ENCODE measurements at places on chromosomes 11 and 22.

DNA sequence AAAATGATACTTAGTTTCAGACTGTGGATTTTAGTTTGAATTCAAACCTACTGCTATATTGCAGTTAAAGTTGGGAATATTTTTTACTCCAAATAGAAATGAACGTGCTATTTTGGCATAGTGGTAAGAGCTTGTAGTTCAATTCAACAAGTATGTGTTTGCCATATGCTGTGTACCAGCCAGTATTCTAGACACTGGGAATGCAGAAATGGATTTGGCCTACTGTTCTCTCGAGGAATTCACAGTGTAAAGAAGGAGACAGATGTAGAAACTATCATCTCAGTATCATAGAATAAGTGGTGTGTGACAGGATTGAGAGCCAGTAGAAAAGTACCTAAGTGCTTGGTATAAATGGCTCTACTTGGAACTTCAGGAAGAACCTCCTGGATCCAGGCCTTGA is 80.4 kb downstream of the ATXN10 start:
- DNase-seq, result no peak

DNA sequence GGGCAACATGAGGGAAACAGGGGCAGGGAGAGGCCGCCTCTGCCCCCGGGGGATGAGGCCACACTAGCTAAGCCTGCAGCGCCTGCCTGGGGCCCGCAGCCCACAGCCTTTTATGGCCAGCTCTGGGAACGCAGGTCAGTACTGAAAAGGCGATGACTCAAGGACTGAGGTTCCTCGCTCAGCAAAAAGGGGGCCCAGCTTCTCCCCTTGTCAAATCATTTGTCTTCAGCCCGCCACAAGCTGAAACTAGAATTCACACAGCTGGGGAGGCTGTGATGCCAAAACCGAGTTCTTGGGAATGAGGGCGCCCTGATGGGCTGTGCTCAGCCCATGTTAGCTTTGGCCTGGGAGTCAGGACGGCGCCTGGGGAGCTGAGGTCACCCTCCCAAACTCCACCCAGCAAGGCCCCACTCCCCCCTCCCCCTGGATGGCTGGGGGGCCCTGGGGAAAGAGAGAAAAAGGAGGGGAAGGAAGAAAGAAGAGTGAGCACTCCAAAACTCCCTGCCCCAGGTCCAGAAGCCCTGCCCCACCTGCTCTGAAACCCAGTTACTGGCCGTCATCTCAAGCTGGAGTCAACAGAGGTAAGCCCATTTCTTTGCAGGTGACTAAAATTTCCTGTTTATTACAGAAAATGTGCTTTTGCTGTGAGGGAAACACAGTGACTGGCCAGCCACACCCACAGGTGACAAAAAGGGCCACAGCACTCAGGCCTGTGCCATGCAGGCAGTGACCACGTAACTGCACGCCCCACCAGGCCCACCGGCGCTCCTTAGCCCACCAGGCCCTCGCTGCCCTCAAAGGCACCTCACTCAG is 13.7 kb downstream of the EHD1 start:
- DNase-seq, result peak; percentile 70

GRCh38 chr22:44341431-44342346 is 28.9 kb upstream of the SHISAL1 start:
- no peak for DNase-seq

GRCh38 chr11:68454767-68455166 is 5.8 kb upstream of the PPP6R3 start:
- DNase-seq, result no peak

DNA sequence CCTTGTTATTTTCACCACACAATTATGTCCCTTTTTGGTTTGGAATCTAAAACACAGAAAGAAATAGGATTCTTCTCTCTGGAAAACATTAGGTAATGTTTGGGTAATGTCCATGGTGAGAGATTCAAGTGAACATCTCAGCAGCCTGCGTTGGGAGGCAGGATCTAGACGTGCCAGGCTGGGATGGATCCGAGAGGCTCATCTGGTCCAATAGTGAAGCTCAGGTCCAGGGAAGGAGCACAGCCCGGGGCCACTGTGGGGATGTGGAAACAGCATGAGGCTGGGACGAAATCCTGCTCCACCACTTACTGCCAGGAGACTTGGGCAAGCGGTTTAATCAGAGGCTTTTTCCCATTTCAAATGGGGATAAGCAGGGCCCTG is 109.9 kb downstream of the CSNK2A3 start:
- DNase-seq, result no peak

DNA sequence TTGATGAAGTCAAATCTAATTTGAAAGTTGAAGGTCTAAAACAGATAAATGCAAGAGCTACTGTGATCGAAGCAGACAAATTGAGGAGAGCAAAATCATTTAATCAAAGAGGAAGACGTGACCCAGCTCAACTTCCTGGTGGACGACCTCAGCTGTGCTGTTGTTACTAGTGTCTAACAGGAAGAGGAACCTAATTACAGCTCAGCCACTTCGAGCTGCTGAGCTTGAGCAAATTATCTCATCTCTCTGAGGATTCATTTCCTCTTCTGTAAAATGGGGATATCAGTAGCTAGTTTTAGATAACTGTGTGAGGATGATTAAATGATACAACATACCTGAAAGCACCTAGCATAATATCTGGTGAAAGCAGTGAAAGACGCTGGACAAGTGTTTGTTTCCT is 48.6 kb upstream of the OLFML1 start:
- no peak for DNase-seq

DNA sequence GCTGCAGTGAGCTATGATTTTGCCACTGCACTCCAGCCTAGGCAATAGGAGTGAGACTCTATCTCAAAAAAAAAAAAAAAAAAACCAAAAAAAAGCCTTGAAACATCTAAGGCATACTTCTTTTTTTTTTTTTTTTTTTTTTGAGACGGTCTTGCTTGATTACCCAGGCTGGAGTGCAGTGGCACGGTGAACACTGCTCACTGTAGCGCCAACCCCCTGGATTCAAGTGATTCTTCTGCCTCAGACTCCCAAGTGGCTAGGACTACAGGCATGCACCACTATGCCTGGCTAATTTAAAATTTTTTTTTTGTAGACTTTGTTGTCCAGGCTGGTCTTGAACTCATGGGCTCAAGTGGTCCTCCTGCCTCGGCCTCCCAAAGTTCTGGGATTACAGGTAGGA is 19.5 kb downstream of the ARFGAP3 start:
- DNase-seq, result no peak

DNA sequence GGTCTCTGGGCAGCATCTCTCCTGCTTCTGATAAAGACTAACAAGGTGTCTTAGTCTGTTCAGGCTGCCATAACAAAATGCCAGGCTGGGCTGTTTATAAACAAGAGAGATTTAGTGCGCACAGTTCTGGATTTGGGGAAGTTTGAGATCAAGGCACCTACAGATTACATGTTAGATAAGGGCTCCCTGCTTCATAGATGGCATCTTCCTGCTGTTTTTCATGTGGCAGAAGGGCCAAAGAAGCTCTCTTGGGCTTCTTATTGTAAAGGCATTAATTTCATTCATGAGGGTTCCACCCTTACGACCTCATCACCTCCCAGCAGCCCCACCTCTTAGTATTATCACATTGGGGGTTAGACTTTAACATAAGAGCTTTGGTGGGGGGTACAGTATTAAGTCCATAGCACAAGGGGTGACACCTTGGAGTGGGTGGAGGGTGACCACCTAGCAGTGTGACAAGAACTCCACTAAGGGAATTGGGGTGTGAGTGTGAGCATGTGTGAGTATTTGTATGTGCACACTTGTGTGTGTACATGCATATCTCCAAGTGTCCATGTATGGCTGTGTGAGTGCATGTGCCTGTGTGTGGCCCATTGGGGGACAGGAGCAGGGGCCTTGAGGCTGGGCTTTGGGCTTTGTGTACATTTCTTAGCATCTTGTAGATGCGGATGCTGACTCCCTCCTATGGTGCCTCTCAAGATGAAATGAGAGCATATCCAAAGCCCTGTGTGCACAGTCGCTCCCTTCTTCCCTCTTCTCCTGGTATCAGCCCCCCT is 42.7 kb downstream of the BCR start:
- DNase-seq, result no peak

- no peak for DNase-seq
These were observed 77.1 kb upstream of the GNAZ start for GRCh38 chr22:22993184-22993583.

GRCh38 chr22:43376765-43377547 is 33.8 kb upstream of the SCUBE1 start:
- peak; percentile 56 for DNase-seq

DNA sequence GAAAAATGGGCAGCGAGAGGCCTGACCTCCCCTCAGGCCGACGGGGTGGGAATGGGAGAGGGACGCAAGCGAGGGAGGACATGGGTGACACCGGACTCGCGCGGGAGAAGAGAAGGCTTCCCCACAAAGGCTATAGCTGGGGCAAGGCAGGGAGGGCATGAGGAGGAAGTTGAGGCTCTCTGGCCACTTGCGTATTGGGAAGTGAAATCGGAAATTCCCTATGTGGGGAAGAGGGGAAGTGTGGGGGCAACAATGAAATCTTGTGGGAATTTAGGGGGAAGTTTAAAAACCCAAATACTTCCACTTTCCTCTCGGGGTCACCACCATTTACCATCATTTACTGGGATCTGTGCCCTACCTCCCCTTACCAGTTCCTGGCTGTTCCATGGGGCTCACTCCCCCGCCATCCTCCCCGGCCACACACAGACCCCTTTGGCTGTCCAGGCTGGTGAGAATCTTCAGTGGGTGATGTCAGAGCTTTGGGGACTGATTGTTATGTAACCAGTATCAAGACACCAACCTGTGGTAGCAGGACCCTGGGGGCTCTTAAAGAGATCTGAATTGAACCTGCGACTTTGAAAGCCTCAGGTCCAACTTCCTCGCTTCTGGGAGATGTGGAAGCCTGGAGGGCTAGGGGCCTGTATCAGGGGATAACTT is 951 bp upstream of the EHD1 start:
- no peak for DNase-seq

- no peak for DNase-seq
These were observed 111.3 kb downstream of the ETS1 start for GRCh38 chr11:128476049-128476448.

DNA sequence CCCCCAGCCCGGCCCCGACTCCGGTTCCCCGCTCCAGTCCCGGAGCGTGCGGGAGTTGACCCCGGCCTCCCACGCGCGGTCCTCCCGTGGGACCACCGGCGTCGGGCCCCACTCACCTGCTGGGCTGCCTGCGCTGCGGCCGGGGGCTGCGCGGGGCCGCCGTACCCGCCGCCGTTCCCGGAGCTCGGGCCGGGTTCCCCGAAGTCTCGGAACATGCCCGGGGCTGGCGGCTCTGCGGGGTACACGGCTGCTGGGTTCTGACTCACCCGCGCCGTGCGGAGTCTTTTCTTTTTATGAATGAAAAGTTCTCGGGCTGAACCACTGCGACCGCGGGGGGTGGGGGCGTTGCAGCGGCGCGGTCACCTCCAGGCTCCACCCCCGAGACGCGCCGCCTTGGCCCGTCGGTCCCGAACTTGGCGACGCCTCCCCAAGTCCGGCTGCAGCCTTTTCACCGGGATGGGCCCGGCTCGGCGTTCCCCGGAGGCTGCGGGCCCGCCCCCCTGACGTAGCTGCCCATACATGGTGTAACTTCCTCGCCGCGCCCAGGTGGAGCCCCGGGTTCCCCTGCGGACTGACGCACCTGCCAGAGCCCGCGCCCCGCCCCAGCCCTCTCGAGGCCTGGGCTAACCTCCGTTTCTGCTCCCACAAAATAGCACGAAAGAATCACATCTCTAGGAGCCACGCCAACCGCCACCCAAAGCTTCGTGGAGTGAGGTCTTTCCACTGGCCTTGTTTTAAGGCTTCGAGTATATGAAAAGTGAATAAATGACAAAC is at the start of gene FOSL1:
Gene FOSL1, minus strand, starts transcription at position 264 of the 774 bp plus-strand sequence. Its CDS starts 49 bp downstream, at position 215.
- DNase-seq, result peak; percentile 97

DNA sequence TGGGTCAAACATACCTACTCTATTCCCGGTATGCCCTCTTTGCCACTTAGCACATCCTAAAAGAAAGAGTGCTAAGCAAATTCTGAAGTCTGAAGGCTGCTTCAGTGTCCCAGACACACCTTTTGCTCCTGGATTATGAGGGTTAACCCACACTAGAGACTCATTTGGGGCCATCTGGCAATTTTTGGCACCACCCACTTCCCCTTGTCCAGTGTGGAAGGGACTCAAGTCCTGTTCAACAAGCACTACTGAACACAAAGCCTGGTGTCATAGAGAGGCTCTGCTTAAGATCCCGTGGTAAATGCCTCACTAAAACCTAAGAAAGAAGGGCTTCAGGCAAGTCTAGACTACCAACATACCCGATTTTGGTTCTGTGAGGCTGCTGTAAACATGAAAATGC is 85.8 kb downstream of the SERGEF start:
- no peak for DNase-seq
